CD14-positive monocyte (primary cell): ENCODE measurements at places on chromosomes 4 and X.

DNA sequence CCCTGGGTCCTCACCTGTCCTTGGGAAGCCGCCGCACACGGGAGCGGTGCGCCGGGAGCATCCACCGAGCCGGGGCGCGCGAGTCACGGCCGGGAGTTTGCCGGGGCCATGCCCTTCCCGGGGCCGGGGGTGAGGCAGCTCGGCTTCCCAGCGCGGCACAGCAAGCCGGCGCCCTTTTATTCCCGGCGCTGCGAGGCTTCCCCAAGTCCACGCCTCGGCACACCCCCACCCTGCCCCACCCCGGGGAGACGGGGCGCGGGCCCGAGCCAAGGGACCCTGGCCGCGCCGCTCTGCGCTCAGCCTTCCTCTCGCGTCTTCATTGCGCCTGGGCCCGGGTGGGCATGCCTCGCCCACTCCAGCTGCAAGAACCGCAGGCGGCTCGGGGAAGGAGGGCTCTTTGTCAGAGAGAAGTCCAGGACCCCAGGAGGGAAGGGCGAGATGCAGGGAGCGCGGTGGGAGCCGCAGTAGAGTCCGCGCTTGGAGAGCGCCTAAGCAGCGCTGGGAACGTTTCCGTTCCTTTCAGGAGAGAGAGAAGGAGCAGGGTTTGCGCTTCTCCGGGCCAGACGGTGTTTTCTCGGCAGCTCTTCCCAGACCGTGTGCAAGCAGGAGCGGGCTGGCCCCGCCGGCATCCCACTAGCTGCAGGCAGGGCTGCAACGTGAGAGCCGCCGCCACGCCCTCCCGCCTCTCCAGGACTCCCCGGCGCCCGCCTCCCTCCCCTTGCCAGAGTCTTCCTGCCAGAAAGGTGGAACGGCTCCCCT, at the start of gene MXRA5:
Gene MXRA5 (minus strand): TSS at position 152 of the 759 bp plus-strand sequence. CDS start 2,819 bp downstream, outside the sequence.
- H3K36me3 ChIP-seq, result no peaks in the 10 kb centered on the region
- no peak for DNase-seq
- no peak within 1 kb of the TSS for H3K27ac ChIP-seq

GRCh38 chrX:22136711-22137110, 104.6 kb downstream of the PHEX start:
- no peak overlapping the region for H3K4me3 ChIP-seq
- H3K36me3 ChIP-seq, result no peaks in the 10 kb centered on the region
- H3K27ac ChIP-seq, result no peak overlapping the region
- H3K27me3 ChIP-seq, result no peaks in the 10 kb centered on the region

DNA sequence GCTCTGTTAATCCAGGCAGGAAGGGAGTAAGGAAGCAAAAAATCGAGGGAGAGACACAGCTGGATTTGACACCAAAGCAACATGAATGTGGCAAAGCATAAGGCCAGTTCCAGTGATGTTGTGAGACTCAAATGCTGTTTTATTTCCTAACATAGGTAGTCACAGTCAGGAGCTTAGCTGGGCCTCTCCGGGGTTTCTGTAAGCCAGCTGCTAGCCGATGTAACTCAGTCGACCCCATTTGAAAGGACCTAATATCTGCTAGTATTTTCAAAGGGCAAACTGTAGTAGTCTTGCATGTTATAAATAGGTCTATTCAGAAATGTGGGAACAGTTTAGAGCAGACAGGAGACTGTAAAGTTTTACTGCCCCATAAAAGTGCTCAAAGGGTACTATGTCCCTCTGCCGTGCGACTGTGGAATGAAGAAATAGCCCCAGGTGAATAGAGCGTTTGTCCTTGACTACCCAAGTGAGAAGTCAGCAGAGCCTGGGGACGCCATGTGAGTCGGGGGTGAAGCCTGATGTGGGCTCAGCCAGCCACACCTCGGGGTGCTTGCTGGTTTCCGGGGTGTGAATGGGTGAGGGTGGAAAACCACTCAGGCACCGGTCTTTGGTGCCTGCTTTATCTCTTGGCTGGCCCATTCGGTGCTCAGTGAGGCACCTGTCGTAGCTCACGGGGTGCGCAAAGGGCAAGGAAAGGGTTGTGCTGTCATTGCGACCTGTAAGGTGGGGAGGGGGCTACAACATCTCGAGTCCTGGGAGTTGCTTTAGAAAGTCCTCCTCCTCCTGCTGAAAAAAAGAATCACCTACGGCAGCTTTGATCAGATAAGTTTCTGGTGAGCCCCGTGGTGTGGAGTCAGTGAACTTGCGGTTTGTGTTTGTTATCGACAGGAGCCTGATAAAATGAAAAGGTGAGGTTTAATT, 745 bp downstream of the TRIM2 start:
- no peak for DNase-seq
- H3K27ac ChIP-seq, result no peak overlapping the region
- H3K4me3 ChIP-seq, result no peak overlapping the region
- no peaks in the 10 kb centered on the region for H3K4me1 ChIP-seq
- no peaks in the 10 kb centered on the region for H3K36me3 ChIP-seq

GRCh38 chr4:106618956-106619355, 250.4 kb upstream of the GIMD1 start:
- no peaks in the 10 kb centered on the region for H3K27me3 ChIP-seq
- DNase-seq, result no peak
- no peaks in the 10 kb centered on the region for H3K4me1 ChIP-seq
- no peaks in the 10 kb centered on the region for H3K36me3 ChIP-seq
- H3K4me3 ChIP-seq, result no peak overlapping the region
- no peak overlapping the region for H3K27ac ChIP-seq
